WERI-Rb-1 (cell line): ENCODE measurements at places on chromosomes 6 and 20.

DNA sequence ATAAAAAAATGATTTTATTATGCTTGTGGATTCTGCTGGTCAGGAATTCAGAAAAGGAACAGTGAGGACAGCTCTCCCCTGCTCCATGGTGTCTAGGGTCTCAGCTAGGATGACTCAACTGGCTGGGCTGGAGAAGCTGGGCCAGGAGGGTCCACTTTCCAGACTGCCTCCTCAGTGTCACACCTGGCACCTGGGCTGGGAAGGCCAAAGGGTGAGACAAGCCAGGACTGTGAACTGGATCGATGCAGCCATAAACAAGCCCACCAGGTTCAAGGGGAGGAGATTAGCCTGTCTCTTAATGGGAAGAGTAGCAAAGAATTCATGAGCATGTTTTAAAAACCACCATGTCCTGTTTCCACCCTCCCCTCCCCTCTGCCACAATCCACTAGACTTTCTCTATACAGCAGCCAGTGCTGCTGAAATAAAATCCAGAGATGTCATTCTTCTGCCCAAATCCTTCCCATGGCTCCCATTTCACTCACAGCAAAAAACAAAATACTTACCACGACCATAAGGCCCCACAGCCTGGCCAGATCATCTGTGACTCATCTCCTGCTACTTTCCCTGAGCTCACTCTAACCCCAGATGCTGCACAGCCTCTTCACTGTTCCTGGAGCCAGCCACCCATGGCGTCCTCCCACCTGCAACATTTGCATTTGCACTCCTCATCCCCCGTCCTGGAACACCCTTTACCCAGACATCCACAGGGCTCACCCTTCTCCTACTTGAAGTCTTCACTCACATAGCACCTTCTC, 13.8 kb downstream of the SPTLC3 start:
- DNase-seq, result no peak

- no peak for DNase-seq
Measured at GRCh38 chr6:72864799-72865198, 242.9 kb downstream of the KCNQ5 start.

GRCh38 chr6:93727447-93727846, 308.1 kb upstream of the EPHA7 start:
- DNase-seq, result no peak

DNA sequence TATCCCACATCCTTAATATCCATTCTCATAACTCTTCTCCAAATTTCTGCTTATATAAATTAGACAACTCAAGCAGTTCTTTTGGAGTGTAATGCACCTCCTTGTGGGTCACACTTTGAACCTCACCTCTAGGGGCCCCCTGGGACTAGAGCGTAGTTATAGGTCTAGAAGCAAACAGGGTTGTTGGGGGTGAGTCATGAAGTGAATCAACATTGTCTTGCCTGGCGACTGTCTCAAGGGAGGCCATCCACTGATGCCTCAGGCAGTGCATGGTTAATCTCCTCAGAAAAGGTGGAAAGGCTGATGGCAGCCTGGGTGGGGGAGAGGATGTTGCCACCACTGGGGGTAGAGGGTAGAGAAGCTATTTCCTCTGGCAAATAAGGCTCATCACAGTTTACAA, 129.1 kb downstream of the TNFRSF21 start:
- DNase-seq, result no peak

GRCh38 chr6:83873869-83874268, 14.4 kb downstream of the CYB5R4 start:
- DNase-seq, result no peak

DNA sequence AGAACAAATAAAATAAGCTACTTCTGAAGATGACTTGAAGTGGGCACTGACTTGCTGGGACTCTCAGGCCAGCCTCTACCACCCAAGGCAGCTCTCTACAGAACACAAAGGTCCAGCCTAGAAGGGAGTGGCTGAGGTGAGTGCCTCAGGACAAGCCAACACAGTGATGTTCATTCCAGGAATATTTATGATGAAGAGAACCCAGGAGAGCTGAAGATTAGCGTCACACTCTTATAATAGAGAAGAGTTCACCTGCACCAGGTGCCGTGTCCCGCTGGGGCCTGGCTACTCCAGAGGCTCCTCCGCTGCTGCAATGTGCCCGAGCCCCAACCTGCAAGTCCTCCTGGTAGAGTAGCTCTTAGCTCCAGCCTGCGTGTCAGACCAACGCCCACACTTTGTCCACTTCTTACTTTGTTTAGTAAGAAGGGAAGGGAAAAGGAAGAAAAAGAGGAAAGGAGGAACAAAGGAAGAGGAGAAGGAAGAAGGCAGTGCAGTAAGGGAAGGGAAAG, 182.4 kb upstream of the QKI start:
- no peak for DNase-seq

GRCh38 chr6:81534934-81535465, 217.5 kb downstream of the TENT5A start:
- no peak for DNase-seq

DNA sequence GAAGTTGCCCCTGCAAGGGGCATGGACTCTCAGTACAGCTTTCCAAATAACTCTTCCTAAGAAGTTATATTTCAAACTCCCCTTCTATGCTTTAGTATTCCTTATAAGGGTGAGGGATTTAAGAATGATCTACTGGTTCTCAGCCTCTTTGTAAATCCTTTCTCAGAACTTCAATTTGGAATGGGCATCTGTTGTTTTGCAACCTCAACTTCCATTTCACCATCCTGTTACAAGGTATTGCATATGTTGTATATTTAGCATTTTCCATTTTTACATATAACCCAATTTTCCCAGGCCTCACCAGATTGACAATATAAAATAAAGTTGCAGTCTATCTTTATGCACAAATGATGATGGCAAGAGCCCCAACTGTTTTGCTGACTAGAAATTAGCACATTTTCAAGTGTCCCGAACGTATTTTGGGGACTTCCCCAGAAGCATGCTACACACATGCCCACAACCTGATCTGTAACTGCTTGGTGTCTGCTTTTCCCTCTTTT, 154.9 kb upstream of the CARMIL1 start:
- no peak for DNase-seq

DNA sequence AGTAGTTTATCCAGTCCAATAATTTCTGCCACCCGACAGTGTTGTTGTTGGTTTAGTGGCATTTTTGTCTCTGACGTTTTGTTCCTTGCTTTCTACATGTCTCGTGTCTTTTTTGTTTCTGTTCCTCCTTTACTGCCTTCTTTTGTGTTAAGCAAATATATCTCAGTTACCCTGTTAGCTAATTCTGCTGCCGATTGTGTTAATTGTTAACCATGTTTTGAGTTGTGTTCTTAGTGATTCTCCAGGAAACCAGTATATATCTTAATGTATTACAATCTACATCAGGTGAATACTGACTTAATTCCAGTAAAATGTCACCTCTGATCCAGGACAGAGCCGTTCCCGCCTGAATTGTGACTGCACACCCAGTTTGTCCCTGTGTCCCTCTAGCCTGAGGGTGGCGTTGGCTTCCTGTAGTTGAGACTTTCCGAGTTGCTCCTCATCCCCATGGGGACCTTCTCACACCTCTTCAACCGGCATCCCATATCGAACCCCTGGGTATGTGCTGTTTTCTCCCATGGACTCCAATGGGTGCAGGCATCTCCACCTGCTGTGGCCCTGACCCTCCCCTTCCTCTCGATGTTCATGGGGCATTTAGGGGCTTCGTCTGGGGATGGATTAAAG, 35.8 kb upstream of the BHLHE23 start:
- no peak for DNase-seq

- no peak for DNase-seq
Measured at GRCh38 chr20:24699321-24700165, 230.1 kb downstream of the SYNDIG1 start.

- DNase-seq, result no peak
Measured at GRCh38 chr20:19850198-19850533, 92.1 kb downstream of the RIN2 start.

GRCh38 chr6:17904491-17905120, 82.8 kb downstream of the KIF13A start:
- no peak for DNase-seq

DNA sequence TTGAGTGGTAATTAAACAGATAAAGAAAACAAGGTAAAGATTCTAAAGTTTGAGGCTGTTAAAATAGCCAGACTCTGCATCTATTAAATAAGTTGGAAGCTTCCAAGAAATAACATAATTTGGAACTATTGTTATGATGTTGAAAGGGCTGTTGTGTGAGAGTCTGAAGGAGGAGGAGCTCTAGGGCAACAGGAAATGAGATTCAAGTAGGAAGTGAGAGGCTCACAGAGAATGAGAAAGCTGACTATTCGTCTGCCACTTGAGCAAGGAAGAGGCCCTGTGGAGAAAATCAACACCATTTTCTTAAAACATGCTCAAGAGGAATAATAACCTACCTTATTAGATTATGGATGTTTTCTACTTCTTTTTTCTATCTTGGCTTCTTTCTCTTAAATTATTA, 185.2 kb downstream of the SLC24A3 start:
- no peak for DNase-seq

DNA sequence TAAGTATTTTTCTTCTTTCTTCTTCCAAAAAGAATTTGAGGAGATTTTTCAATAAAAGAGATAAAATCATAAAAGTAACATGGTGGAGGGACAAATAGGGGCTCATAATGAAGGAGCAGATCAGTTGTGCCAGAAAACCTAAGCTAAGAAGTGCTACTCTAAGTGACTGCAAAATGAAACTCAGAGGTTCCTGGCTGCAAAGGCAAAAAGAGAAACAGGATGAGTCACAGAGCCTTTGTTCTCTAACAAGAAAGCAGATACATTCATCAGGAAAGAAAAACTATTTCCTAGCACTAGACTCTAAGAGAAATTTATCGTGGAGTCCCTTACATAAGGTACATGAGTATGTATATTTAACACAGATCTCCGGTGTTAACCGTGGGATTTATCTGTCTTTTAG, 49.8 kb downstream of the TSHZ2 start:
- no peak for DNase-seq

DNA sequence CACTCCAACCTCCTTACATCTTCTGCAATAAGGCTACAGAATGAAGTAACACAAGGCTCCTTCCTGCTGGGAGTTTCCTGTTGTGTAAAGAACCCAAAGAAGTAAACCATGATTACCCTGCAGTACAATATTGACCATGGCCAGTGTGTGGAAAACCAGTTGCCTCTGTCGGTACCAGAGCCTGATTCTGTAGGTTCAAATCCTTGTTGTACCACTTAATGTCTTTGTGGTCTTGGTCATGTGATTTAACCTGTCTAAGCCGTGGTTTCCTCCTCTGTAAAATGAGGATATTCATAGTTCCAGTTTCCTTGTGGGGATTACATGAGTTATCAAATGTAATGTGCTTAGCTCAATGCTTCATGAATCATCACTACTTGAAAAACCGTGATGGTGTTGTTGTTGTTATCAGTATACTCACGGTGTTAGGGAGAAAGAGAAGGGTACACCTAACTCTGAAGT, 60.3 kb upstream of the PRELID3B start:
- no peak for DNase-seq

GRCh38 chr6:74610352-74610751, 595.5 kb downstream of the COL12A1 start:
- DNase-seq, result no peak

- DNase-seq, result no peak
Measured at GRCh38 chr20:53751620-53752318, 158.1 kb upstream of the ZNF217 start.

GRCh38 chr20:2873747-2874041, 413 bp downstream of the PTPRA start:
- peak; percentile 53 for DNase-seq

GRCh38 chr20:33624399-33624798, 37.7 kb upstream of the C20orf144 start:
- no peak for DNase-seq

DNA sequence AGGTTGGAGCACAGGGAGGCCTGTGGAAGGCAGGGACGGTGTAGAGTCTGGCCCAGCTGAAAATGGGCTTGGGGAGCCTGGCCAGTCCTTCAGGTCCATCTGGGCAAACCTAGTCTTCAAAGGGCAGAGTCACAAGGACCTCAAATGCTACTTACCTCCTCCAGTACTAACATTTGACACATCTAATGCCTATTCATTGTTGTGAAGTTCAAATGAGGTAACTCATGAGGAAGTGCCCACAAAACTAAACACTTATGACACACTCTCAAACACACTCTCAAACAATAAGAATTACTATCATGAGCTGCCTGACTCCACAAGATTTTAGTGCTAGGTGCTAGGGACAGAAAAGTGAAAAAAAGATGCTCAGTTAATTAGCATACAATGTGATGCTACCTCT, 27.1 kb downstream of the DAAM2 start:
- DNase-seq, result no peak

DNA sequence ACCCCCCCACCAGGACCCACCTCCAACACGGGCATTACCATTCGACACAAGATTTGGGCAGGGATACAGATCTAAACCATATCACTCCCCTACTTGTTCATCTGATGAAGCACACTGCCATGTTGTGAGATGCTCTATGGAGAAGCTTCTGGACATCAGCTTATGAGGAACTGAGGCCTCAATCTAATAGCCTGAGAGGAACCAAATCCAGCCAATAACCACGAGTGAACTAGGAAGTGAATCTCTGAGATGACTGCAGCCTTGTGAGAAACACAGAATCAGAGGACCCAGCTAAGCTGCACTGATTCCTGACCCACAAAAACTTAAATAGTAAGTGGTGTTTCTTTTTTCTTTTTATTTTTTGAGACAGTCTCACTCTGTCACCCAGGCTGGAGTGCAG, 21.6 kb upstream of the ZBTB2 start:
- DNase-seq, result no peak

GRCh38 chr6:137424251-137424650, 69.9 kb downstream of the OLIG3 start:
- no peak for DNase-seq

GRCh38 chr20:45419188-45420091, 3.5 kb downstream of the PIGT start:
- no peak for DNase-seq

- DNase-seq, result no peak
Measured at GRCh38 chr6:110933912-110934311, 24.6 kb upstream of the GTF3C6 start.

- DNase-seq, result no peak
Measured at GRCh38 chr6:111753573-111753972, 119.7 kb downstream of the FYN start.

GRCh38 chr20:6238421-6238820, 115.6 kb upstream of the FERMT1 start:
- DNase-seq, result no peak

DNA sequence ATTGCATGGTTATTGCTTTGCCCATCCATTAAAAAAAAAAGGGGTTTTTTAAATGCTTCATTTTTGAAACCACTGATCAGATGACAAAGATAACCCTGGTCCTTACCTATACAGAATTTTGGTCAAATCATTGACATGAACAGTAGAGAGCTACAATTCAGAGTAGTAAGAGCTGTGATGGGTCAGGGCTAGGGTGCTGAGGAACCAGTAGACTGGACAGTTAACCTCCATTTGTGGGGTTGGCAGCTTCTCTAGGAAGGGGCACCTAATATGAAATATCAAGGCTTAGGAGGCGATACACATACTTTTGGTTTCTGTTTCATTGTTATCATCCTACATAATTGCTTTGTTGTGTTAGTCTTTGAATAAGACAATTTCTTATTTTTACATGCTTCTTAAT, 55.1 kb downstream of the ORC3 start:
- DNase-seq, result no peak

- DNase-seq, result no peak
Measured at GRCh38 chr6:121389419-121389818, 46.0 kb upstream of the GJA1 start.

GRCh38 chr6:77986380-77987034, 333.7 kb downstream of the MEI4 start:
- DNase-seq, result no peak
